ENCODE measurements at places on chromosomes 6 and 20.

- no peak for DNase-seq
These were observed 19.6 kb upstream of the CCR6 start for GRCh38 chr6:167103041-167103891.

GRCh38 chr20:32333181-32333987, 24.7 kb upstream of the ASXL1 start:
- no peak for DNase-seq

GRCh38 chr20:48196486-48196885, 411.2 kb upstream of the SULF2 start:
- DNase-seq: no peak

- DNase-seq: no peak
These were observed 3.7 kb downstream of the KIF16B start for GRCh38 chr20:16569246-16570153.

- DNase-seq: no peak
These were observed 76.8 kb downstream of the OLIG3 start for GRCh38 chr6:137417396-137417795.

- no peak for DNase-seq
These were observed 100.8 kb downstream of the GRM4 start for GRCh38 chr6:34044945-34045595.

DNA sequence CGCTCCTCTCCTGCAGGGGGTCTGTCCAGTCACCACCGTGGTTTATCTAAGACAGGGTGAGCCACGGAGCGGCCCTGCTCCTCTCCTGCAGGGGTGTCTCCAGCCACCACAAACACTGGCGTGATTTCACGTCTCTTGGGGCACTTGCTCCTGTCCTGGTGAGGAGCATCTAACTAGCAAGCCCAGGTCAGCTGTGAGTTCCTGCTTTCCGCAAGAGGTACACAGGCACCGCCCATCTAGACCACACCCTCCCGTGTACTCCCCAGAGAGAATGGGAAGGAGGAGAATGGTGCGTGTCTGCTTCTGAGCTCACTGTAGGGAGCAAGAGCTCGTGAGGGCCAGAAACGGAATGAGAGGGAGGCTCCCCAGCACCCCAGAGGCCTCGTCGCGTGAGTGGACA, 40.7 kb downstream of the DACT2 start:
- DNase-seq: no peak

DNA sequence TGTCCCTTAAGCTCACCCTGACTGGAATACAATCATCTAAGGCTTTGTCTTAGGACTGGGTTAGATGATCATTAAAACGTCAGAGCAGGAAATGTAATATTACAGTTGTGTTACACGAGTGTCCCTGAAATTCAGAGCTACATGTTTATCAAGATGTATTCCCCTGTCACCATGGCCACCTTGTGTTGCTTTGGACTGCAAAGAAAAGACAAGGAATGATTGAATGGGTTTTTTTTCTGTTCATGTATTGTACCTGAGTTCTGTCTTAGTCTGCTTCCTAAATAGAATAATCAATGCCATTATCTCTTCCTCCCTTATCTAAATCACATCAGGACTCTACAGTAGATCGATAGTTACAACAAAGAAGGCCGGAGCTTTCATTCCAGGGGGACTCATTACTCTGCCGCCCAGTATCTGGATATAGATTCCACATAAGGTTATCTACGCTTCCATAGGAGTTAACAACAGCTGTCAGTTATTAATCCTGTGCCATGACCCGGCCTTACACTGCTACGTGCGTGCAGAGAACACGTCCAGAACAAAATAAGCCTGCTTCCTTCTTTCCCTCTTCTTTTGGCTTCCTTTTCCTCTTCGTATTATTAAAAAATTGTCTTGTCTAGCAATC, 274.1 kb upstream of the SASH1 start:
- DNase-seq: no peak

GRCh38 chr20:46900826-46901225, 6.2 kb downstream of the EYA2 start:
- DNase-seq: no peak

GRCh38 chr6:161829291-161829729, 555.4 kb upstream of the AGPAT4 start:
- DNase-seq: peak; percentile 67

DNA sequence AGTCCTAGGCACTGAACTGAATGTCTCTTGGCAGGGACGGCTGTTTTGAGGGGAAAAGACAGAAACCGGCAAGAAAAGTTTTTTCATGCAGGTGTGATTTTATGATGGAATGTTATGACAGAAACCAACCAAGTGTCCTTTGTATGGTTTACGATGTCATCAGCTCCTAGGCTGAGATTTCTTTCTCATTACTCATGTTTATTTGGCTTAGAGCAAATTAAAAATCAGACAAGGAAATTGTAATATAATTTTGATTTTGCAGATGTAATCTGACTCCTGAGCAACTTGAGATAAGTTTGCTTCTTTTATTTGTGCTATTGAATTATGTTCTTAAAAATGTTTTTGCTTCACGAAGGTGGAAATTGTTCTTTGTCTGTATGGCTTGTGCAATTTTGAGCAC, 58.8 kb upstream of the MAP3K7 start:
- DNase-seq: no peak

DNA sequence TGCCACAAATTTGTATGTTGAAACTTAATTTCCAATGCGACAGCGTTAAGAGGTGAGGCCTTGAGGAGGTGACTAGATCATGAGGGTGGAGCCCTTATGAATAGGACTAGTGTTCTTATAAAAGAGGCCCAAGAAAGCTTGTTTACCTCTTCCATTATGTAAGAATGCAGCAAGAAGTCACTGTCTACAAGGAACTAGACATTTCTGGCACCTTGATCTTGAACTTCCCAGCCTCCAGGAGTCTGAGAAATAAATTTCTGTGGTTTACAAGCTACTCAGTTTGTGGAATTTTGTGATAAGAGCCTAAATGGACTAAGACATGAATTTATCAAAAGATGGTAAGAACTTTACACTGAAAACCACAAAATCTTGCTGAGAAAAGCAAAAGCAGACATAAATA, 173.6 kb upstream of the SGK1 start:
- DNase-seq: no peak

DNA sequence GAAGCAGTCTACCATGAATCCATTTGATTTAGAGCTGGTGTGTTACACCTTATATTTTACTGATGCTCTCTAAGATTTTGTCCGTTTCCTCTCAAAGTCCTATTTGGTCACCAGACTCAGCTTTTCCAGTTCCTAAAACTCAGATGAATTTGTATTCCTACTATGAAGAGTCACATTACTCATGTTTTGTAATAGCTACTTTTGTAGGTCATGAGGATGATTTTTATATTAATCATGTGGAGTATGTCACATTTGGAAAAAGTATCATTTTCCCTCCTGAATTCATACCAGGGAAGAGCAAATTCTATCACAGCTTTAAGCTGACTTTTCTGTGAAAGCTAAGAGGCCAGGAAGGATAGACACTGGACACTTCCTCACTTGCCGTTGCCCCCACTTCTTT, 140.6 kb upstream of the SCGN start:
- DNase-seq: no peak

- DNase-seq: peak; percentile 79
These were observed 1.9 kb downstream of the POU3F2 start for GRCh38 chr6:98836025-98836961.

DNA sequence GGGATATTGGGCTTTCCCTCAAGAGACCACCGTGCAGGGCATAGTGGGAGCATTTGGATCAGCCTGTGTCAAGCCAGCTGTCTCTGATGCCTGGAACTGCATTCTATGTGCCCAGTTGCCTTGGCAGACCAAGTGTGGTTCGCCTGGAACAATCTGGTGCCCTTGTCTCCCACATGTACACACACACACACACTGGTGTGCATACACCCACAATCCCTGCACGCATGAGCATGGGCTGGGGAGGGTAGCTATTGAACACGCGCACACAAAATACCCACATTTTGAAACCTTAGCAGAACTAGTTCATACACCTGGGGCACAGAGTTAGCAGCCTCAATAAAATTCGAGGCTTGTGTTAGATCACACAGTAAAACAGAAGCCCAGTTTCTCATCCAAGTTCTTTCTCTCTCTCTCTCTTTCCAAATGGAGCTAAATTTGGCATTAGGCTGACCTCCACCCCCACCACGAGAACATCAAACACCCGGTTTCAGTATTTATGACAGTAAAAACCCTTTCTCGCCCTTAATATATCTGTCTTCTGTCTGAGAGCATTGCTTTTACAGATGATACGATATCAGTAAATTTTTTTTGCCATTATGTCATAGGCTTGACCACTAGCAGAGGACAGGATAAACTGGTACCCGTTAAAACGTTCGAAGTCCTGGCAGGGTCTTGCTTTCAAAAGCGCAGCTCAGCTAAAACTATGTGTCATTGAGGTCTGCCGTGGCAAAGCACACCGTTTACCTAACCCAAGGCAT, 18.2 kb upstream of the NFATC2 start:
- no peak for DNase-seq

- DNase-seq: no peak
These were observed 31.4 kb downstream of the HIVEP2 start for GRCh38 chr6:142913511-142914047.

Data from midbrain (tissue), 1 donor.